ENCODE measurements at places on chromosomes 2 and 18.

- no peak for DNase-seq
Observed at GRCh38 chr2:157460384-157460837, 16.5 kb upstream of the CYTIP start.

DNA sequence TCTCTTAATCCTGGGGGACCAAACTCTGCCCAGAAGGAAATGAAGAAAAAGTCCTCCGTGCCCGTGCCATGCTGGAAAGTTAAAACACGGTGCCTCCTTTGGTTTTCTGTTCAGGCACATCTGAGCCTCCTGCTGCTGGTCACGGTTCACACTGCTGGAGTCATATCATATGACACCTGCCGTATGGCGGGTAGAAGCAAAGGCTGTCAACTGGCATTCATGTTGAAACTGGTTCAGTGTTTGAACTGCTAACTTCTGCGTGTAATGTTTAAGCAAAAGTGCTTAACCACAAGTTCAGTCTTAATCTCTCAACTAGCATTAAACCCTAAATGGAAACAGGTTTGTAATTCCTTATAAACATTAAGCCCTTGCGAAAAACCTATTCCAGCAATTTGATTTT lies 3.1 kb downstream of the STK39 start:
- DNase-seq: peak; percentile 95

DNA sequence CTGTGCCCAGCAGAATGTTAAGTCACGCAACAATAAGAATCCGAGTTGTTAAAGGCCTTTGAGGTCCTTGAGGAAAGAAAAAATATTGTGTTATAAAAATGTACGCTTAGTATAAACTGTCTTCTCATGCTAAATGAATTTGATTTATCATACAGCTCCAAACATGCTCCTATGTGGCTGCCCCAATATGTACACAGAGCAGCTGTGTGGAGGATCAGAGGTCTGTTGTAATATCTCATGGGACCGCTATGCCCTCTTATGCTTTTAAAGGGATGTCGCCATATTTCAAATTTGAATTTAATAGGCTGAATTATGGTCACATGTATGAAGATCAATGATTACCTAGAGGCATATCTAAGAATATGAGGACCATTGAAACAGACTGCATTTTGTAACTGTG lies 90.2 kb downstream of the SLC5A7 start:
- no peak for DNase-seq

DNA sequence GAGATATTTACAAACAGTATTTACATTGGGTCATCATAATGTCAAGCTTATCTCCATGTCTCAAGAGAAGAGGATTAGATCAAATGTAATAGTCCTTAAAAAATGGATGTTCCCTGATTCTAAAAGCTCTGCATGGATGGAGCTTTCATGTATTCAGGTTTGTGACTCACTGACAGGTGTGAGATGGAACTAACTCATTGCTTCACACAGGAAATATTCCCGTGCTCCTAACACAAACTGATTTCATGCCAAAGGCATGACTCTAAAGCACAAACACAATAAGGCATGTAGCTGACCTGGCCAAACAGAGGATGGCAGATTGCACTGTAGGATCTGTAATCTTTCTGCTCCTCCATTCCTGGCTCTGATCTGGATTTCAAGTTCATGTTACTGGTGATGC lies 110.0 kb downstream of the ALK start:
- DNase-seq: peak; percentile 96

- no peak for DNase-seq
Observed at GRCh38 chr2:80198042-80198441, 106.5 kb downstream of the LRRTM1 start.

DNA sequence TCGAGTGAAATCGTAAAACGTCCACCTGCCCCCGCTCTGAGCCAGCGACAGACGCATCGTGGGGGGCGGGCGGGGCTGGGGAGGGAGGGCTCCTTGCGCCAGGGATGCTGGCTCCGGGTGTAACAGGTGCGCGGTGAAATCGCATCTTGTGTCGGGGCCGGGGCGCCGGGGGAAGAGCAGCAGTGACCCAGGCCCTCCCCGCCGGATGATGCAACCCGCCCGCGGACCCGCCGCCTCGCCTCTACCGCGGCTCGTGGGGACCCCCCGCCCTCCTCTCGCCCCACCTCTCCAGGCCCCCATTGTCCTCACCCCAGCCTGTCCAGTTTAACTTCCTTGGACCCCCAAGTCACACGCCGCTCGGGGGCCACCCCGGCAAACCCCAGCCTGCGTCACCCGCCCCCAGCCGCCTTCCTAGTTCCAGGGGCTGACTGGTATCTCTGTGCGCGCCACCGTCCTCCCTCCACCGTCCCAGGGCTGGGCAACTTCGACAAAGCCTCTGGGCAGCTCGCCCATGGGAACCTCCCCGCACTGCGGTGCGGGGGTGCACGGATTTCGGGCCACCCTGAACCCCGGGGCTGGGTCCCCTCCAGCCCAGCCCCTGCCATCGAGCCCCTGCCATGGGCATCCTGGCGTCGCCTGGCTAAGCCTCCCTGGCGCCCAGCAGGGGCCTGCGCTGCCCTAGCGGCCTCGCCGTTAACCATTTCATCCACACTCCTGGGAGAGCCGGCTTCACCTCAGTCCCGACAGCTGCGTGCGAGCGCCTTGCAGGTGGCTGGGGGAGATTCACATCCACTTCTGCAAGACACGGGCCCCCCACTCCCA lies 799 bp upstream of the KIF1A start:
- DNase-seq: no peak

Data from bronchial epithelial cell (primary cell).